ENCODE measurements at places on chromosomes 13 and 19.

- no peak for DNase-seq
These were observed 10.3 kb downstream of the VSTM2B start for GRCh38 chr19:29535984-29536508.

GRCh38 chr13:50993934-50994333 lies 84.3 kb downstream of the RNASEH2B start:
- DNase-seq, result no peak

- no peak for DNase-seq
These were observed 5.8 kb downstream of the RAB20 start for GRCh38 chr13:110555601-110556223.

DNA sequence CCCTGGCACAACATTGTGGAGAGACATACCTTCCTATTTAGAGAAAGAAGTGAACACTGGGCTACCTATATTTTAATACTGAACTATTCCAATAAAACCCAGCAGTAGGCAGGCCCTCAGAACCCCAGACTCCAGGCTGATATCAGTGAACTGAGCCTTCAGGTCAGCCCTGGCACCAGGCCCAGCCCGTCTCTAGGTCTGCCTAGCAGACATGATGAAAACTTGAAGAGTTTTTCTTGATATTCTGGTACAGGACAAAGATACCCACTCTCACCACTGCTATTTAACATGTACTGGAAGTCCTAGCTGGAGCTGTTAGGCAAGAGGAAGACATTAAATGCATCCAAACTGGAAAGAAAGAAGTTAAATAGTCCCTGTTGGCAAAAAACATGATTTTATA lies 396.6 kb upstream of the SPRY2 start:
- no peak for DNase-seq

DNA sequence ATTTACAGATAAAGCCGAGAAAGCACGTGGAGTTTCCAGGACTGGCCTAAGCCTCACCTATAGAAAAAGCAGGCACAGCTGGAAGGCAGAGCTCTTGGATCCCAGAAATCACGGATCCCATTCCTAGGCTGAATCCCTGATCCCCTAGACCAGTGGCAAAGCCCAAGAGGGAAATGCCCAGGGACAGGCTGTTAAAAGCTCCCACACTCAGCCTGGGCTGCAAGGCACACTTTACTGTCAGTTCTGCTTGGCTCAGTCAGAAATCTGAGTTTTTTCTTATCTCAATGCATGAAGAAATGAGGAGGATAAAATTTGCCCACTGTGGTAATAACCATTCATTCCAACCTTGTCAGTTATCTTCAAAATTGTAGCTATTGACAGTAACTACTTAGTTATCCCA lies 8.0 kb upstream of the FUT2 start:
- DNase-seq, result no peak

DNA sequence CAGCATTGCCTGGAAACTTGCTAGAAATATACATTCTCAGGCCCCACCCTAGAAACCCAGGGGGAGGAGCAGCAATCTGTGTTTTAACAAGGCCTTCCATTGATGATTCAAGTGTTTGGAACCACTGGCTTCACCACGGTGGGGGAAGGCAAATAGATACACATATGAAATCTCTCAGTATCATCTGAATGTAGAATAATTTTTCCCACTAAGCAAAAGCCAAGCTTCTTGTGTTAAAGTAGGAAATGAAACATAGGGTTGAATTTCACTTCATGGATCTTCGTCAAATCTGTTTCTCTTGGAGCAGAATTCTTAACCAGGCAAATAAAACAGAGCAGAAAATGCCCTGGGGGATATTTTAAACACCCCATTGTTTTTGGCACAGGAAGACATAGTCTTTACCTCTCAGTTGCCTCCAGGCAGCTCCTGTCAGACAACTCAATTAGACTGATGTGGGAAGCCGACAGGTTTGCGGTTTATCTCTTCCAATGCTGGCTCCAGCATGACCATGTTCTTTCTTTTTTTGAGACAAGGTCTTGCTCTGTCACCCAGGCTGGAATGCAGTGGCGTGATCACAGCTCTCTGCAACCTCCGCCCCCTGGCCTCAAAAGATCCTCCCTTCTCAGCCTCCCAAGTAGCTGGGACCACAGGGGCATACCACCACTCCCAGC lies 213.0 kb downstream of the FOXO1 start:
- no peak for DNase-seq

DNA sequence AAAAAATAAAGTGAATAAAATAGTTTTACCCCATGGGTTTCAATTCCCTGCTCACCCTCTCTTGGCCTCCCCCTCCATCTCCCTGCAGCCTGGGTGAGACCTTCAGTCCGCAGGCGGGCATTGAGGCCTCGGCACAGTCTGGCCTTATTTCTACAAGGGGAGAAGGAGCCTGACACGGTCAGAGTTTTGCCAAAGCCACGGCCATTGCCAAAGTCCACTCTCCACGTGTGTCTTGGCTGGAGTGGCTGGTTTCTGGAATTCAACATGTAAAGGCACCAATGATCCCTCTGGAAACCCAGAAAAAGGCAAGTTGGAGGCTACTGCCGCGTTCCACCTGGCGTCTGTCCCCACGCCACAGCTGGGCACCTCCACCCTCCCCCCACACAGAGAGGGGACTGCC lies 43.4 kb upstream of the SPACA7 start:
- DNase-seq, result no peak

DNA sequence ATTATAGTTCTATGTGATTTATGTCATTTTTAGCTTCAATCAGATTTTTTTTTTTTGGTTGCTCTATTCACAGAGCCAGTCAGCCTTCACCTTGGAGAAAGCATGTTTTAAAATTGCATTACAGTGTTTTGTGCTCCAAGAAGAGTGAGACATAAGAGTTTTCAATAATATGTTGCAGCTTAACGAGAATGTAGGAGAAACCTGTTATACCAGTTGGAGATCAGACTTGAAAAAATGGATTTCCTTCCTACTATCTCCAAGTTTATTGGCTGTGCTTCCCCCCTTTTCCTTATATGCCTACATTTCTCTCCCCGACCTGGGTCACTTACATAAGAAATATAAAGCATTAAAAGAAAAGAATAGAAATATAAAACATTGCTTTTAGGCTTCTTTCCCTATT lies 123.9 kb upstream of the ARGLU1 start:
- DNase-seq, result no peak

DNA sequence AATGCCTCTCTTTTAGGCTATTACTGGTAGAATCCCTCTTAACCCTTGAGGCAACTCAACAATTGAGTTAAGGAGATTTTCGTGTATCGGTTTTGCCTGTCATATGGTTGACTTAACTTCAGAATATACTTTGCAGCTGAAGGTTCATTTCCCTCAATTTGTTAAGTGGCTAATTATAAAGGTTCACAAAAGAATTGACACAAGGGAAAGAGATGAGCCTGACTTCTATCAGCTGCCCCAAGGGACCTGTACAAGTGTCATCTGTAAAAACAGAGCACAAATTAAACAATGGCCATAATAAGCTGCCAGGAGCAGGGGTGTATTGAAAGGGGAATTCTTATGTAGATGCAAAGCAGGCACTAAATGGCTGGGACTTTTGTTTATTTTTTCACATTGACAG lies 334.8 kb upstream of the OBI1 start:
- no peak for DNase-seq

- DNase-seq, result no peak
These were observed 2.0 kb upstream of the POLD1 start for GRCh38 chr19:50381881-50382729.

DNA sequence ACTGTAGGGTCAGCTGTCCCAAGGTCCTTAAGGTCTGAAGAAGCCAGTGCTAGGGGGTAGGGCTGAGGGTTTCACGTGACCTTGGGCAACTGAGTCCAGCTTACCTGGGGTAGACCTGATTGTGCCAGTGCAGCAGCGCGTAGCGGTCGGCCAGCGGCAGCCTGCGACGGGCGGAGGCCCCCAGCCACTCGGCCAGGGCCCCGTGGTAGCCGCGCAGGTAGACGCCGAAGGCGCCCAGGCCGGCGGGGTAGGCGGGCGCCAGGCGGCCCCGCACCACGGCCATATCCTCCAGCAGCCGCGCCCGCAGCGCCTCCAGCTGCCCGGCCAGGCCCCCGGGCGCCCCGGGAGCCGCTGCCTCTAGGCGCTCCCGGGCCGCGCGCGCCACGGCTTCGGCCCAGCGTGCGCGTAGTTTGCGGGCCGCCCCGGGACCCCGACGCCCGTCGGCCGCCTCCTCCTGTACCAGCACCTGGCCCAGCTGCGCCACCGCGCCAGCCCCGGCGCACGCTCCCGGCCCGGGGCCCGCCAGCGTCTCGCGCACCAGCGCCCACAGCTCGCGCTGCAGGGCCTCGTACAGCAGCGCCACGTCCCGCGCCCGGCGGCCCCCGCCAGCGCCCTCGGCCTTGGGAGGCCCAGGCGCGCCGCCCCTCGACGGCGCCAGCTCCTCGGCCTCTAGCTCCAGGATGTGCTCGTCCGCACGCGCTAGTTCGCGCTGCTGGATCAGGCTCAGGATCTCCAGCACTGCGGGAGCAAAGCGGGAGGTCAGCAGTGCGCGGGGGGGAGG lies 10.9 kb downstream of the EXOC3L2 start:
- DNase-seq, result no peak

DNA sequence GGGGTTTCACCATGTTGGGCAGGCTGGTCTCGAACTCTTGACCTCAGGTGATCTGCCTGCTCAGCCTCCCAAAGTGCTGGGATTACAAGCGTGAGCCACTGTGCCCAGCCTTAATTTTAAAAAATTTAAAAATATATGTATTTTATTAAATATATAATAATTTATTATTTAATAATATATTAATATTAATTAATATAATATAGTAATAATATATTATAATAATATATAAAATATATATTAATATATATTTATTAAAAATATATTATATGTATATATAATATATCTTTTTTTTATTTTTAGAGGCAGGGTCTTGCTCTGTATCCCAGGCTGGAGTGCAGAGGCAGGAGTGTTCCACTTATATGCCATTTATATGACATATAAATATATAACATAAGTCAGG lies 52.9 kb upstream of the ADGRE1 start:
- no peak for DNase-seq

DNA sequence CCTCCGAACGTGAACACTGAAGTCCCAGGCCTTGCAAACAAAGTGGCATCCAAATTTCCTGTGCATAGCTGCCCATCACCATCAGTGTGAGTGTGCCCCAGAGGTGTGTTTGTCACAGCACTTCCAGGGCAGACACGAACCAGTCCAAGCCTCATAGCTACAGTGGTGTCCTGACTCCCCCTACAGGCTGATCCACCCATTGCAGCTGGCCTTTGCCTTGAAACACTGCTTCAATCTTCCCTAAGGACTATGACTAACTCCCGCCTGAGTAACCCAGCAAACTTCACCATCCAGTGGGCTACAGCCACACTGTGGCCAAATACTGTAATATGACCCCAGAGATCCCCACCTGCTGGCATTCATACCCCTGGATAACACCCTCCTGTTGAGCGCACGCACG lies 3.9 kb downstream of the ZNF266 start:
- no peak for DNase-seq

DNA sequence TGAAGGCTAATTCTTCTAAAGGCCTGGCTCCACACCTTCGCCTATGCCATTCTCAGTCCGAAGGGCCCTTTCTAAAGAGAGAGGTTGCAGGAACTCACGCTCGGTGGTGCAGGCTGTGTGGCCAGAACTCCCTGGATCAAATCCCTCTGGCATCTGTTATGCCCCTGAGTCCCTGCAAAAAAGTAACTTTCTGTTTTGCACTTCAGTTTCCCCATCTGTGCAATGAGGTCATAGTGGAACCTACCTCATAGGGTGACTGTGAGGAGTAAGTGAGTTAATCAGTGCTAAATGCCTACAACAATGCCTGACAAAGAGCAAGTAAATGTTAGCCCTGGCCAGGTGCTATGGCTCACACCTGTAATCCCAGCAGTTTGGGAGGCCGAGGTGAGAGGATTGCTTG lies 7.3 kb downstream of the IGSF23 start:
- no peak for DNase-seq

- DNase-seq, result no peak
These were observed 12.7 kb downstream of the SUGT1 start for GRCh38 chr13:52665325-52665724.

- no peak for DNase-seq
These were observed 105.7 kb upstream of the RAP2A start for GRCh38 chr13:97328222-97328790.

DNA sequence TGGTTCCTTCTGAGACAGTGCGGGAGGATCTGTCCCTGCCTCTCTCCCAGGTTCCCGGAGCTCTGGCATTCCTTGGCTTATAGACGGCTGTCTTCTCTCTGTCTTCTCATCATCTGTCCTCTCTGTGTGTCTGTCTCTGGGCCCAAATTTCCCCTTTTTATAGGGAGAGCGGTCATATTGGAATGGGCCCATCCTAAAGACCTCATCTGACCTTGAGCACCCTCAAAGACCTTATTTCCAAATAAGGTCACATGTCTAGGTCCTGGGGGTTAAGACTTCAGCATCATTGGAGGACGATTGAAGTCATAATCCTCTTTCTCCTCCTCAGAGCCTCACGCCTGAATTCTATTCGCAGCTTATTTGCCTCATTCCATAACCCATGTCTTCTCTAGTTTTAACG lies 98.4 kb downstream of the RAB20 start:
- no peak for DNase-seq

DNA sequence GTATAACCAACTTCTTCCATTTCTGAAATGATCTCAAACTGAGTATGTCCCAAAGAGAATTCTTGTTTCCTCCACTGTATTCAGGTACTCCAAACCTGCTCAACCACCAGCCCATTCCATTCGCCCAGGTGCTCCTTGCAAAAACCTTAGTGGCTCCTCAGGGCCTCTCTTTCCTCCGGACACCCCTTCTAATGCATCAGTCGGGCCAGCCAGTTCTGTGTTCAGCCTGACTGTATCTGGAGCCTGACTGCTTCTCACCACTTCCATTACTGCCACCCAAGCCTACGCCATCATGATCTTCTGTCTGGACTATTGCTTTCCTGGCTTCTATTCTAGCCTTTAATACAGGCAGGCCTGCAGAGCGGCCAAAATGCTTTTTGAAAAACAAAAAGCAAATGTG lies 1.5 kb downstream of the PHF11 start:
- DNase-seq, result no peak

DNA sequence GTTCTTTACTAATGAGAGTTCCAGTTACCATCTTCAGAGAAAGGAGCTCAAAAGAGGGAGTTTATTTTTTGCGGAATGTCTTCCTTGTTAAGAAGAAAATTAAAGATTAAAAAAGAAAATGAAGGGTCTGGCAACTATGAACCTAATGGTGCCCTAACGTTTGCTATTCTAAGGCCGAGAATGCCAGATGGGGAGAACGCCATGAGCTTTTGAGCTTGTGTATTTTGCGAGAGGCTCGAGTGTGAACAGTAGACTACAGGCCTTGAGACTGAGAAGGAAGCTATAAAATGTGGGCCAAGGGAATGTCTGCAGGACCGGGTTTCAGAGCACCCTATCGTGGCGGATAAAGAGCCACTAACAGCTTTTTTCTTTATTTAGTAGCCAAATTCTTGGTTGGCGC lies 6.7 kb downstream of the FGF14 start:
- DNase-seq, result no peak

DNA sequence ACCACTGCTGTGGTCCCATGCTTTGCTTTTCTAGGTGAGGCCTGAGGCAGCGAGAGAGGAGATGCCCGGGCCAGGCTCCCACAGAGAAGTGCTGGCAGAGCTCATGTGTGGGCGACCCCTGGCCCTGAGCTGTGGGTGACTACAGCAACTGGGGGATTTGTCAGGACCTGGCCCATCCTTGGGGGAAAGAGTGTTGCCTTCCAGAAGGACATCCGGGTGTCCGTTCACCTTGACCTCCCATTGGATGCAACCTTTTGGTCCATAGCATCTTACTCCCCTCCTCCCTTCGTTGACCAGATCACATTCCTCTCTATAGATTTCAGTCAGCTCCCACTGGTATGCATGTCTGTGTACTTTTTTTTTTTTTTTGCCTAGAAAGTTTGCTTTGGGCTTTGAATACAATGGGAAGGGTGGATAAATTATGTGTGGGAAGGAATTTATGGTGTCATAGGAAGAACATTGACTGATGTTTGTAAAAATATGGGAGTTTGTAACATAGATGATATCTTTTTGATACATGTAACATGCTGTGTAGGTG lies 84.2 kb upstream of the RNF113B start:
- no peak for DNase-seq

Measured in esophagus squamous epithelium (tissue), 5 donors.